ENCODE measurements at places on chromosomes 4 and X.

DNA sequence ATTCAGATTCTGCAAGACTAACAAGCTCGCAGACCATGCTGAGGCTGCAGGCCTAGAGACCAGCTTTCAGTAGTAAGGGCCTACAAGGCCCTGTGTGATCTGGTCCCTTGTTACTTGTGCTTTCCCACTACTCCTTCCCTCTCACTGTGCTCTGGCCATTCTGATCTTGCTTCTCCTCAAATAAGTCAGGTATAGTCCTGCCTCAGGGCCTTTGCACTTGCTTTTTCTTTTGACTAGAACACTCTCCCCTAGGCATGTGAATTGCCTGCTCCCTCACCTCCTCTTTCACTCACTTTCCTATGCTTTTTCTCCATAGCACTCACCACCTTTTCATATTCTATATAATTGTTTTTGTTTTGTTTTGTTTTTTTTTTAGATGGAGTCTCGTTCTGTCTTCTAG is 22.2 kb downstream of the AKAP14 start:
- no peak for DNase-seq

DNA sequence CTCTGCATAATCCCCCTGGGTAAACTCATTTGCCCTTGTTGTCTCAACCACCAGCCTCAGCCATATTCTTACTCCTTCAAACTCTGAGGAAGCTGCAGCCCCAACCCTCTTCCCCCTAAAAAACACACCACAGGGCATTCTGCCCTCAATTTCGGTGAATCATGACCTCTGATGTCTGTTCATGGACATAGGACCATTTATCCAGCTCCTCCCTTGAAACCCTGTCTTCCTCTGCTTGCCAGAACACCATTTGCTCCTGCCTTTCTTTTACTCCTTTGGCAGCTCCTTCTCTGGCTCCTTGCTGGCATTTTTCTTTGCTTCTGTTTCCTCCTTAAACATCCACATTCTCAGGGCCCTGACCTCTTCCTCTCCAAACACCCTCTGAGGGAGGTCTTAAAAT is 87.1 kb downstream of the ITIH6 start:
- DNase-seq, result no peak

DNA sequence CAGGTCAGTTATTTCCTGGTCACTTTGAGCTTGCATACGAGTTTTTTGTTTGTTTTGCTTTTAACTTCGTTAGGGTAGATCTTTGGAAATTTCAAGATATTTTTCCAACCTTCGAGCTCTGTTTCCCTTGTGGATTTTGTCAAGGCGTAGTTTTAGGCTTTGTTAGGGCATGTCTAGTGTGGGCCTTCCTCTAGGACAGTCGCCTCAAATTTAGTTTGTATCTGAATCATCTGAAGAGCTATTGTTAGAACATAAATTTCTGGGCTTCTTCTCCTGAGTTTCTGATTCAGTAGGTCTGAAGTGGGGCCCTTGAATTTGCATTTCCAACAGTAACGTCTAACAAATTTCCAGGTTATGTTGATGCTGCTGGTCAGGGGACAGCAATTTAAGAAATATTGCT is 48.8 kb upstream of the RBM47 start:
- DNase-seq, result no peak

DNA sequence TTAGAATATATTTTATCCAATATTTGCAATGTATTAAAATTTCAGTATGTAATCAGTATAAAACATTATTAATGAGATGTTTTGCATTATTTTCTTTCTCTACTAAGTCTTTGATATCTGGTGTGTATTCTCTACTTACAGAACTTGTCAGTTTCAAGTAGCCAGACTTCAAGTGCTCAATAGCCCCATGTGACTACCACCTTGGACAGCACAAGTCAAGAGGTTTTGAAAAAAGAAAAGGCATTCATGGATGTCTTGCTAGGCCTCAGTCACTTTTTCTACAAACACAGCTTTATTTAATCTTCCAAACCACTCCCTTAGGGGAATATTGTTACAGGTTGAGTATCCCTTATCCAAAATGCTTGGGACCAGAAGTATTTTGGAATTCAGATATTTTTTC is 189.4 kb downstream of the QDPR start:
- no peak for DNase-seq

- no peak for DNase-seq
Measured at GRCh38 chr4:89797117-89797516, 39.8 kb downstream of the SNCA start.

DNA sequence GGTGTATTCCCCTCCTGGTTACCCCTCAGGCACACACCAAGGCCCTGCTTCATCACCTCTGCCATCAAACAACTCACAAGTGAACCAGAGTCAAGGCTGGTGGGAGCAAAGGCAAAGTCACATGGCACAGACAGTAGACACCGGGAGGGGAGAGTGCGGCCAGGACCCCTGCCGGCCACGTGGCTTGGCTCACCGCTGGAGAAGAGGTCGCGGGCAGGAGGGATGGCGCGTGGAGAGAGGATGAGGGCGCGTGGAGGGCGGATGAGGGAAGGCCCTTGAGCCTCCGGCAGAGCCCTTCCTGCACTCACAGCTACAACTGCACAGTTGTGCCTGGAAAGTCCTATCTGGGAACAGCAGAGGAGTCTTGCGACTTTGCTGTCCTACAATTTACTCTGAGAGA is 104.2 kb upstream of the ADRA2C start:
- no peak for DNase-seq

- DNase-seq, result no peak
Measured at GRCh38 chrX:102338162-102338561, 91.2 kb downstream of the NXF2 start.

DNA sequence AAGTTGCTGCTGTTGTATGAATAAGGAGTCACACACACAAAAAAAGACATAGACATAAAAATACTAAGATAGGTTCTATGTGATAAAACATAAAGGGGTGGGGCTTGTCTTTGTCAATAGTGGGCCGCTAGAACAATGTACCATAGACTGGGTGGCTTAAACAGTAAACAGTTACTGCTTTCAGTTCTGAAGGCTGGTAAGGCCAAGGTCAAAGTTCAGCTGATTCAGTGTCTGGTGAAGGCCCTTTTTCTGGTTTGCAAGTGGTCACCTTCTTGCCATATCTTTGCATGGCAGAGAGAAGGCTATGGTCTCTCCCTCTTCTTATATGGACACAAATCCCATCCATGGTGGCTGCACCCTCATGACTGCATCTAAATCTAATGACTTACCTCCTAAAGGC is 1980.7 kb downstream of the PCDH7 start:
- no peak for DNase-seq

DNA sequence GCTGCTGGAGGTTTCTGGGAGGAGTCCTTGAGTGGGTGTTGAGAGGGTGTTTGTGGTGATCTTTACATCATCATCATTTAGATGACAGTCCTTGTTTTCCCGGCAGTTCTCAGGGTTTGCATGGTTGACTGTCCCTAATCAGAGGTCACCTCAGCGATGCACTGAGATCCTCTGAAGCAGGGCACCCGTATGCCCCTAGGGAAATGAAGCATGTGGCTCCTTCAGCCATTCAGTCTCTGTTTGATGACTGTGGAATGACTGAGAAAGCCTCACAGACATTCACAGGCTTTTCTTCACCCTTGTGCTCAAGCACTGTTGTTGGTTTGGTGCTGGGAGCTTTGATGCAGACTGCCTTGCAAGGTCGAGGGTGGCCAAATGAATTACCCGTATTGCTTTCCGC is 474.7 kb downstream of the SPRY1 start:
- no peak for DNase-seq

DNA sequence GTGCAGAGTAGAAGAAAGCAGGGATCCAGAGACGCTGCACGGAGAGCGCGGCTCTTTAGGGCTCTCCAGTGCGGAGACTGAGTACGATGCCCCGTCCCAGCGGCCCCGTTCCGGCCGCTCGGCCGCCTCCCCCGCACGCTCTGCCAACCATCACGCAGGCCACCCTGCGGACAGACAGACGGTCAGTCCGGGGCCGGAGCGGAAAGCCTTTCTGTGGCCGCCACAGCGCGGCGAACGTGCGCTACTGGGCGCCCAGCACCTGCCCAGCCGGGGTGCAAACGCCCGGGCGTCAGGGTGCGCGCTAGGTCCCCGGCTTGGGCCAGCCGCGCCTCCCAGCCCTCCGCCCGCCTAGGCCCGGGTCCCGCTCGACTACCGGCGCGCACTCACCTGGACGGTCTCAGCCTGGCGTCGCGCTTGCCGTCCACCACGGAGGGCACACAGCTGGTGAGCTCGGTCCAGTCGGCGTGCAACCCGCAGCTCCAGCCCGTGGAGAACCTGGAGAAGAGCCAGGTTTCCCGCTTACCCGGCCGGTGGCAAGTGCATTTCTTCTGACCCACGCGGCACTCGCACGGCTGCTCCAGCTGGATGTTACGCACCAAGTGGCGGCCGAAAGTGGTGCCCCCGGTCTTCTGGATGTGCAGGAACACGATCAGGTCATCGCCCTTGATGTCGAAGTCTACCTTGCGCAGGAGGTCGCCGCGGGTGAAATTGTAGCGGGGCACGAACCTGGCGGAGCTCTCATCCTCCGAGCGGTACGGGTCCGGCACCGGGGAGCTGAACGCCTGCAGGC is 1.8 kb downstream of the HS6ST2 start:
- no peak for DNase-seq

DNA sequence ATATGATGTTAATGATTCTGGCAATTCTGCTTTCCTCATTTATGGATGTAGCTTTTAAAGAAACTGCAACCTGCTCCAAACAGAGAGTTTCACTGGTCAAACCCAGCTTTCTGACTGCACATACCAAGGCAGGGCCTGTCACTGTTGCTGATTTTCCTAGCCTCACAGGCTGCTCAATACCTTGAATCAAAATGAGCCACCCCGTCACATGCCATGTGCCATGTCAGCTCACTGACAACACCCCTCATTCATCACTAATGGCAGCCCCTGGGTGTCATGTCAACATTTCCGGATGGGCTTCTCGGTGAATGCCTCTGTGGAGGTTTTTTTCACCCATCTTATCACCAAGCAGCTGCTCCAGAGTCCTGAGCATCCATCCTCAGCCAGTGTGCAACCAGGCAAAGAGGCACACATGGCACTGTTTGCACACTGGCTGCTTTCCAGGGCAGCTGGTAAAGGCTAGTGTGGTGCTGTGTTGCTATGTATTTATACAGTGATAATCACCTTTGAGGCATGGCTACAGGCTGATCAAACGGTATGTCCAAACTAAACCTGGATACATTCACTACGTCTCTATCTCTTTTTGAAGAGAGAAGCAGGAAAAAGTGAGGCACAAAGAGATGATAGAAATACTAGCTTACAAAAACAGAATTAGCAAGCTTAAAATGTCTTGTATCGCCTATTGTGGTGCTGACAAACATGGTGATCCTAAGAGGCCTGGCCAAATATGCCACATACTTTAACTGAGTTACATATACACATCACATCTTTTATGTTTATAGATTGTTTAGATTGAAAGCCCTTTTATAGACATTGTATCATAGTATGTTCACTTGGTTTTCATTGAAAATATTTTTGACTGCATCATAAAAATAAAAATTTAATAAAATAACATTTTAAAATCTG is 94.6 kb upstream of the INPP4B start:
- peak; percentile 95 for DNase-seq

GRCh38 chr4:159153669-159154068 is 50.8 kb downstream of the RAPGEF2 start:
- DNase-seq, result no peak

Measured in NCI-H1417 (cell line).